Esophagus squamous epithelium (tissue), 5 donors: ENCODE measurements at places on chromosomes 13 and 19.

- no peak for DNase-seq
Observed at GRCh38 chr13:80828759-80829158, 487.8 kb upstream of the SPRY2 start.

DNA sequence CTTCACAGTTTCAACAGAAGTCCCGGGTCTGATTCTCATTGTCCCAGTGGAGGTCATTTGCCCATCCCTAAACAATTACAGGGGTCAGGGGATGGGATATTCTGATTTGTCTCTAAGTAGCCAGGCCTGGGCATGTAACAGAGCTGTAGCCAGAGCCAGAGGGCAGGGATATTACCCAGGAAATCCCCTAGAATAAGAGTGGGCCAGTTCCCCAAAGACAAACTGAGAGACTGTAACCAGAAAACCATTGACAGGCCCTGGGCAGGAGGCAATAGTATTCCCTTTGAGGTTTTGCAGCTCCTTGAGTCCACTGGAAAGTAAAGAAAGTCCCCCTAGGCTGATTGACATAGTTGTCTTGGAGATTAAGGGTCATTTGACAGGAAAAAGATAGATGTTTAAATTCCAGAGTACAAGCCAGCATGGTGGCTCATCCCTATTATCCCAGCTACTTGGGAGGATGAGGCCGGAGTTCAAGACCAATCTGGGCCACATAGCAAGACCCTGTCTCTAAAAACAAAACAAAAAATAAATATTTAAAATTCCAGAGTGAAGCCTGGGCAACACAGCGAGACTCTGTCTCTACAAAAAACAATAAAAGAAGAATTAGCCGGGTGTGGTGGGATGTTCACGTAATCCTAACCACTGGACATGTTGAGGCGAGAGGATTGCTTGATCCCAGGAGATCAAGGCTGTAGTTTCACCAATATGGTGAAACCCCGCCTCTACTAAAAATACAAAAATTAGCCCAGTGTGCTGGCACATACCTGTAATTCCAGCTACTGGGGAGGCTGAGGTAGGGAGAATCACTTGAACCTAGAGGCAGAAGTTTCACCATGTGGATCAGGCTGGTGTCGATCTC lies 1.9 kb upstream of the SDHAF1 start:
- DNase-seq = no peak

- no peak for DNase-seq
Observed at GRCh38 chr13:23203516-23203915, 22.7 kb downstream of the SGCG start.

DNA sequence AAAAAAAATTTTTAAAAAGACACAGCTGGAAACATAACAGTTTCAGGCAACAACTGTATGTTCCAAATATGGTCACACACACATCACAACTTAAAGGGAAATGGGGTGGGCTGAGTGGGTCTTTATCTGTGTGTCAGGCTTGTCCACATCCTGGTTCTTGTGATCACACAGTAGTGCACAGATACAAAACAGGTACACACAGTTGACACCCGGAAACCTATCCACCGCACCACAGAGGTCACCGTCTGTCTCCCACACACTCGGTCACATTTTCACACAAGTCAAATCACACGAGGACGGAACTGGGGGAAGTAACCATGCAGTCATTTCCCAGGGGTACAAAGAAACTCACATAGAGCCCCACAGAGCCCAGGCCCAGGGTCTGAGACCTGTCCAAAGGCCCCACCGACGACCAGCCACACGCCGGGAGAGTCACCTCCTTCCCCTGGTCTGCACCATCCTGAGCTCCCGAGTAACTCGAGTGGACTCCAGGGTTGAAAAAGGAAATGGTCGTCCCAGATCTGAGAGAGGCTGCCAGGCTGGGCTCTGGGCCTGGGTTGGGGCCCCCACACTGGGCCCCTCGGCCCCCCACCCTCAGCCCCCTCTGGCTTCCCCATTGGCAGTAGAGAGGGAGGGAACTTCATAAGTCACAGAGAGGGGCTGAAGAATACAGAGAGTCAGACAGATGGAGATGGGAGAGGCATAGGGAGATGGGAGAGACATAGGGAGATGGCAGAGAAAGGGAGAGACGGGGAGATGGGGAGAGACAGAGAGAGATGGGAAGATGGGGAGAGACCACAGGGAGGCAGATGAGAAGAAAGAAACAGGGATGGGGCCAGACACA lies 1.3 kb upstream of the PPAN start:
- no peak for DNase-seq

GRCh38 chr13:91247768-91248167 lies 99.7 kb upstream of the MIR17HG start:
- DNase-seq = no peak

- DNase-seq = no peak
Observed at GRCh38 chr13:93859716-93860115, 619.8 kb downstream of the DCT start.

- no peak for DNase-seq
Observed at GRCh38 chr13:46341112-46341711, 45.8 kb downstream of the RUBCNL start.

- no peak for DNase-seq
Observed at GRCh38 chr13:46858776-46859175, 38.1 kb downstream of the HTR2A start.

DNA sequence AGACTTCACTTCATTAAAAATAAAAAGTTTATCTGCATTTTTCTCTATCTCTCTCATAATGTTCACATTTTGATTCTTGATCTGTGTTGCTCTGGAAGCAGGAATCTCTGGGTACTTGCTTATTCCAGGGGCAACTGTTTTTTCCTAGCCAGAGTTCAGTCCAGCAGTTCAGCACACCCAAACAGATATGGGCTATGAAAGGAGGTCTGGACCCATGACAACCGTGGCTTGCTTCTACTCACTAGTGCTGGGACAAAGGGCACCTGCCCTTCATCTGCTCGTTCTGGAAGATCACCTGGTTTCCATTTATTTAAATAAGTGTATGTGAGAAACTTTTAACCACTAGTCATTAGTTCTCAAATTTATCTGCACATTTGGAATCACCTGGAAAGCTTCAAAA lies 36.0 kb downstream of the POLR1D start:
- no peak for DNase-seq

GRCh38 chr19:4149518-4150288 lies 3.7 kb upstream of the CREB3L3 start:
- DNase-seq = no peak
